ENCODE measurements at places on chromosomes 16 and 17.
A peak's percentile ranks its signal among the peaks of the same experiment; 100 is the strongest.

DNA sequence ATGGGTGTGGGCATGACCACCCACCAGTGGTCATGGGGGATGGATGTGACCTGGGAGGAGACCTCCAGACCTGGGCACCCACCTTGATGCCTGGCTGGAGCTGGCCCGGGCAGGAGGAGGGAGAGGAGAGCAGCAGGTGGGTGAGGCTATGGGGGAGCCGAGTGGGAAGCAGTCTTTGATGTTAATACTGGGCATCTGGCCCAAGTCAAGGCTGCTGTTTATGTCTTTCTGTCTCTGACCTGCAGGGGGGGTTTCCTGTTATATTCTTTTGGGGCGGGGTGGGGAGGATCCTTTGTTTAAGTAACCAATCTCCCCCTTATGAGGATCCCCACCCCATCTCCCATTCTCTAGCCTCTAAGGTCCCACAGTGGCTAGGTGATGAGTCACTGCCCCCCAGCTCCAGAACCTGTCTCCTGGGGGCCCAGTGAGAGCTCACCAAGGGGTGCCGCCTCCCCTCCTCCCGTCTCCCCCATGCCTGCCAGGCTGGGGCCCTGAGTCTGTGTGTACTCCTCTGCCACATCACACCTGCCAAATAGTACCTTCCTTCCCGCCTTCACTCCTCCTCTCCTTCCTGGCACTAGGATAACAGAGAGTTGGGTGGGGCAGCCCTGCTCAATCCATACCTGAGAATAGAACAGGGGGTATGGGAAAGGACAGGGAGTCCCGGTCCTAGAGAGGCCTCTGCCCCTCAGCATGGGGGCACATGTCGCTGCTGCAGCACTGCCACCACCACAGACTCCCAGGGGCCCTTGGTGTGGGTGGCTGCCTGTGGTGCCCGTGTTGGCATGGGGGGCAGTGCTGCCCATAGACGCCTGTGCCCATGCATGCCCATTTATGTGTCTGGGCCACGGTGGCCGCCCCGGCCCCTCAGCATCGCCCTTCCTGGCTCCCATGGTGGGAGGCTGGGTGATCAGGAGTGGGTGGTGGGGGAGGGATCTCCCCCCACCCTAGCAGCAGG is 7.3 kb downstream of the THRA start:
- no peak for DNase-seq

DNA sequence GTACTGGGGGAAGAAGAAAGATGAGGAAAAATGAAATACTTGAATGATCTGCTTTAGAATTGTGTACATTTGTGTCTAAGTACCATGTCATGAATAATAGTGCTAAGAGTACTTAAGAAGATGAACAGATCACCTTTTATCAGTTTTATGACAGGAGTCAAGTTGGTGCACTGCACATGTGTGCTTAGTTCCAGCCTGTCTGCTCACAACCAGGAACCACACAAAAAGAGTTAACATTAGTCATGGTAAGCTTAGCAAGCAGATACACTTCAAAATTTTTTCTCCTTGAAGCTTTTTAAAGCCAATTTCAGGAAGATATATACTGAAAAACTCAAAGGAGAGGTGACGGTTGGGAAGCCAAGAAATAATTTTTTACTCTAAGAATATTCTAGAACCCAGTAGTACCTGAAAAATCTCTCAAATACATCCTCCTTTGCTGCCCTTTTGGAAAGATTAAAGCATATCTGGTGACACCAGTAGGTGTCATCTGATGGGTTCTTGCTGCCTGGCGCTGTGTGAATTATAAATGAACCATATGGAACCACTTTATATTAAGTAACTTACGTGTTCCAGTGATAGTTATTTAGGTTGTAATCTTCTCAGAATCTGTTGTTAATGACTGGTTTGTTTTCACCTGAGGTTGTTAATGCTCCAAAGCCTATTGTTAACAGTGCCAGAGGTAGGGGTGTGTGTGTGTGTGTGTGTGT is 93.4 kb downstream of the MSI2 start:
- no peak for DNase-seq

GRCh38 chr17:78129351-78130089 is 965 bp upstream of the TMC6 start:
- DNase-seq: no peak

GRCh38 chr17:14693382-14693781 is 392.5 kb downstream of the HS3ST3B1 start:
- no peak for DNase-seq

DNA sequence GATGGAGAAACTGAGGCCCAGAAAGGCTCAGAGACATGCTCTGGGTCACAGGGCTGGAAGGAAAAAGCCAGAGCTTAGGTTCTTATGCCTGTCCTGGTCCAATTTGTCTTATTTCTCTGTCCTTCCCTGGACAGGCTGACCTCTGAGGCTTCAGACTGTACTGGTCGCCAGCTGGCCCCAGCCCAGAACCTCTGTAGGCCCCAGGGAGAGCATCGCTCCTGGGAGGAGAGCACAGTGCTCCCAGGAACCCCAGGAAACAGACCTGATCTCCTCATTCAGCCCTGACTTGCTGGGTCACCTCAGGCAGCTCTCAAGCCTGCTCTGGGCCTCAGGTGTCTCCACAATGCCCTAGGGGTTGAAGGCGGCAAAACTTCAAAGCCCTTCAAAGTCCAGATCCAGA is 4.9 kb downstream of the DRC7 start:
- no peak for DNase-seq

GRCh38 chr16:15513156-15513555 is 78.8 kb downstream of the BMERB1 start:
- DNase-seq: no peak

GRCh38 chr16:65071433-65072311 is 50.2 kb downstream of the CDH11 start:
- DNase-seq: peak; percentile 90

DNA sequence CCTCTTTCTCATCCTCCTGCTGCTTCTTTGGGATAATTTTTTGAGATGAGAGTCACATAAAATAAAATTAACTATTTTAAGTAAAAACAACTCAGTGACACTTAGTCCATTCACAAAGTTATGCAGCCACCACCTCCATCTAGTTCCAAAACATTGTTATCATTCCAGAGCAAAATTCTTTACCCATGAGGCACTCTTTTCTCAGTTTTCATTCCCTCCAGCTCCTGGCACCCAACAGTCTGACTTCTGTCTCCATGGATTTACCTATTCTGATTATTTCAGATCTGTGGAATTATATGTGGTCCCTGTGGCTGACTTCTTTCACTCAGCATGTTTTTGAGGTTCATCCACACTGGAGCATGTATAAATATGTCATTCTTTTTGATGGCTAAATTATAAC is 239.9 kb upstream of the DYNLRB2 start:
- no peak for DNase-seq

DNA sequence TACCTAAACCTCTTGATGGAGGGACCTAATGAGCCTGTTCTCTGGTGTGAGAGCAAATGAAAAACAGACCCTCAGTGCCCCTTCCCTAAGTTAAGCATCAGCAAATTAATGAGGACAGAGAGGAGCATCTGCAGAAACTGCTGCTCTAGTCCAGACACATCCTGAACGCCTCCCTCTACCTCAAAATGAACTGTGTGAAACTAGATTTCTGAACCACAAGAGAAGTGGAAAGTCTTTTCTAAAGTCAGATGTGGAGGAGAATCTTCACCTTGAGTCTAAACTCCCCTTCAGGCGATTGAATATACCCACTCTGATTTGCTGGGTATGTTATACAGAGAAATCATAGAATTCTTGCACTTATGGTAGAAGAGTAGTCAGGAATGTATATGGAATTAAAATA is 104.4 kb upstream of the AMZ2 start:
- no peak for DNase-seq

GRCh38 chr17:13973960-13974651 is 95.2 kb upstream of the COX10 start:
- peak; percentile 9 for DNase-seq

- DNase-seq: no peak
These were observed 26.6 kb downstream of the MRC2 start for GRCh38 chr17:62653826-62654761.

GRCh38 chr17:17063546-17064122 is 21.4 kb downstream of the MPRIP start:
- peak; percentile 95 for DNase-seq

DNA sequence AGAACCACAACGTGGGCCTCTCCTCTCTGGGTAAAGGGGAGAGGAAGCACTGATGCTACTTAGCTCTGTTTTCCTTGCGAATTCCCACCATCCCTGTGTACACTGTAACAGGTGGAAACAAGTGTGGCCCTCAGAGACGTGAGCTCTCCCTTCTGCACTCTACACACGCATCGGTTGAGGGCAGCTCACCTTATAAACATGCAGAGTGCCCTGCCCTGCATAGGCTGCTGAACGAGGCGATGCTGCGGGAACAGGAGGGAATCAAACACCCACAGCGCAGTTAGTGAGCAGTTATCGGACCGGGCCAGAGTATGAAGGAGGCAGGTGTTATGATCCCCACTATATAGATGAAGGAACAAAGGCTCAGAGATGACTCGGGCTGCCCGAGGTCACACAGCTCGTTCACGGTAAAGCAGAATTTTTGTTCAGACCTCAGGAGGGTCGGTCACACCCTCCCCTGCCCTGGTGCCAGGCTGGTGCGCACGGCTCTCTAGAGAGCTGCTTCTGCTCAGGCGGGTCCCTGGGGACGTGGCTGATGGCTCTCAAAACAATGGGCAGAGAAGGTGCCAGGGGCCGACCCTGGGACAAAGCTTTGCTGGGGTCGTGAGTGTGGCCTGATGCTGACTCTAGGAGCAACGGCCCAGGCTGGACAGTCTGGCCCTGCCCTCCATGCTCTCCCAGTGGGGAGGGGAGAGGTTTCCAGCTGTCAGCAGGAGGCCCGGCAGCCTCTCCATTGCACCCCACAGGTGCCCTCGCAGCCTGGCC is 68.5 kb downstream of the RPH3AL start:
- DNase-seq: no peak

GRCh38 chr16:51119556-51119955 is 31.5 kb downstream of the SALL1 start:
- DNase-seq: peak; percentile 46

DNA sequence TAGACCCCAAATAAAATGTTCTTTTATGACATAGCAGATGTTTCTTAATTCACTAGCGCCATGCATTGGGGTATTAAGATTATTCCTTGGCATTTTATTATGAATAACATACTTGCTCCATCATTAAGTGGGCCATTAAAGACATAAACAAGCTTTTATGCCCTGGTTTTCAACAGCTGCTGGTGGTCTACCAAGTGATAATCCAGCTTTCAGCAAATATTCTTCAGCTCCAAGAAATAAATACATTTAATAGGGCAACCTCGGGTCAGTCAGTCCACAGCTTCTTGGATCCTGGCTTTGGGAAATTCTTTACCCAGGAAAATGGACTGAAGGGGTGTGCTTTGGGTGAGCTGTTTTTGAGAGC is 217.3 kb upstream of the IRX3 start:
- DNase-seq: no peak

GRCh38 chr17:73787076-73788059 is 143.1 kb upstream of the SDK2 start:
- DNase-seq: no peak

DNA sequence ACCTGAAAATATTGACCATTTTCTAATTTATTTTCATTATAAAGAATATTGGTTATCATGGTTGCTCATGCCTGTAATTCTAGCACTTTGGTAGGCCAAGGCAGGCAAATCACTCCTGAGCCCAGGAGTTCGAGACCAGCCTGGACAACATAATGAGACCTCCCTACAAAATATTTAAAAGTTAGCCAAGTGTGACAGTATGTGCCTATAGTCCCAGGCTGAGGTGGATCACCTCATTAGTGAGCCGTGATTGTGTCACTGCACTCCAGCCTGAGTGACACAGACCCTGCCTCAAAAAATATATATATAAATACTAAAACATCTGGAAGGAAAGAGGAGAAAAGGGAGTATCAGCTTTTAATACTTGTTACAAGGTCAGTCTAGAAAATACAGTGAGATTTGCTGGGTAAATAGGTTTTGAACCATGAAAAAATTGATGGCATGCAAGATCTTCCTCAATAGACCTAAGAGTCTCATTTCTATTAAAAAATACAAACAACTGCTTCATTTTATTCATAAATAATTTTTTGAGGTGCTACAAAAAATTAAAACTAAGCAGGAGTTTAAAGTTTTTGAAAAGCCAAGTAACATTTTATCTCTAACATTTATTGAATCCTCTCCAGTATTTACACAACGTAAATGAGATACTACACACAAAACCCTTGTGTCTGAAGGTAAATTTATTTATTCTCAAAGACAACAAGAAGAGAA is 47.7 kb downstream of the TUBD1 start:
- DNase-seq: no peak

DNA sequence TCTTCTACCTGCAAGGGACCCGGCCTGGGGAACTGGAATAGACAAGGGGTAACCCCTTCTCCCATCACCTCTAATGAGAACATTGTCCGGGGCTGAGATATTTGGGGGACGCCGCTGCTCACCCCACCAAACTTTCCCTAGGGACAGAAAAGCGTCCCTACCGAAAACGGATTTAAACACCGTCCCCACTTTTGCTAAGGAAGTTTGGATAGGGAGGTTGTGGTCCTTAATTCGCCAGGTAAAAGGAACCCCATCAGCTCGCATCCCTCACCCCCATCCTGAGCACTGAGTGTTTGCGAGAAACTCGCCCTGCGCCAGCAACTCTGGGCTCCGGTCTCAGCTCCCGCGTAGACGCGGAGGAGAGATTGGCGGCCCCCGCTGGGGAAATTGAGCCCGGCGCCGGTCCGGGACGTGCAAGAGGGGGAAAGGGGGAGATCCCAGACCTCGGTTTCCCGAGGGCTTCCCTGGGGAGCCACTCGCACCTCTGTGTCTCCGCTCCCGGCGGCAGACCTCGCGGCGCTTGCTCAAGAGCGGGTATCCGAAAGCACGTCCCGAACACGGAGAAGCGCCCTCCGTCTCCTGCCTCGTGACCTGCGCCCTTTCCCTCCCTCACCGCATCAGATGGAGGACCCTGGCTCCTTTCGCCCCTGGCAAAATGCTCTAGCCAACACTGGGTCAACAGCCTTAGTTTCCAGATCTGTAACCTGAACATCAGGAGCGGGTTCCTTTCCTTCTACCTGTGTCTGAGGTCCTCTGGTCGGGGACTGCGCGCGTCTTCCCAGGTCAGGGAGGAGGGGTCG is 3.1 kb upstream of the SOX9 start:
- DNase-seq: peak; percentile 37

DNA sequence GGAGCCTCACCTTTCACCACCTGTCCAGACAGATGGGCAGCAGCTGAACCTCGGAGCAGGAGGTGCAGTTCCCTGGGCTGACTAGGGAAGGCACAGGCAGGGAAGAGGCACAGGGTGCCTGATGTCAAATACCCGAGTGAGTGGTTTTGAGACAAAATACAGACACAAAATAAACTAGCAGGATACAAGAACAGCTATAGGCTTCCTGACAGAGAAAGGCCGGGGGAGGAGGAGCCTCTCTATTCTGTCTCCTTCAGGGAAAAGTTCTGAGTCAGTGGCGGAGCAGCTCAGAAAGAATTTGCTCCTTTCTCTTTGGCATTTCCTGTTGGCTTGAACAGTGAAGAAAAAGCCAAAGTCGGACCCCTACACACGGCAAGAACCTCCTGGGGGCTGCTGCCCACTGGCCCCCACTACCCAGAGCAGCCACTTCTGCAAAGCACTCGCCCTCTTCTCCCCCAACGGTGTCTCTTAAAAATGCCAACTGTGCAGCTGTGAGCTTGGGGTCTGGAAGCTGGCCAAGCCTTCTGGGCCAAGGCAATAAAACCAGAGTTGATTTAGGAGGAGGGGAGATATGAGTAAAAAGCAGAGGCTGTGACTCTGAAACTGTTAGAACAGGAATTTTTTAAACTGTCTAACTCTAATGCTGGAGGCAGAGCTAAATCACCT is 14.4 kb upstream of the FAAP100 start:
- no peak for DNase-seq
